ENCODE measurements at places on chromosomes 2 and 18.

DNA sequence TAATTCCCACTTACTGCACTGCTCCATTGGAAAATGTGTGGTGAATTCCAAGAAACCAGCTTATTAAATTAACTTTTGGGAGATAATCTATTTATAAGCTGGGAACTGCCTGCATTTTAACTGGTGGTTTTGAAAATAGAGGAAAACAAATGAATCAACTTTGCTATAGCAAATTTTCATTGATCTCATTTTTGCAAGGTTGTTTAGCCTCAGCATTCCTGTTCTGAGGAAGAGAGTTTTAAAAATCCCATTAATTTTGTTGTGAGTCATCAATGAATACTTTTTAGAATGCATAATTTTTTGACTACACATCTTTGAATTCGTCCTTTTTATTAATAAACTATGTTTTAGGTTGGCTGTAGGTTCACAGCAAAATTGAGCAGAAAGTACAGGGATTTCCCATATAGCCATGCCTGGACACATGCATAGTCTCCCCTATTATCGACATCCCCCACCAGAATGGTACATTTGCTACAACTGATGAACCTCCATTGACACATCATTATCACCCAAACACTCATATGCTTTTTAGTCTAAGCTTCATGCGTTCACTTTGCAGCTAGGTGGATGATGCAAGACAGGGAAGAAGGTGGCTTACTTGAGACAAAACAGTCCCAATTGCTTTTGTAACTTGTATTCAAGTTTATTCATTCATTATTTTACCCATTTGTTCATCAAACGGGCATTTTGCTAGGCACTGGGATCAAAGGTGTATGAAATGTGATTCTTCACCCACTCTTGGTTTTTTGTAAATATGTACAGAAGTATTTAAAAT is 106.9 kb downstream of the ZNF521 start:
- no peak for DNase-seq

DNA sequence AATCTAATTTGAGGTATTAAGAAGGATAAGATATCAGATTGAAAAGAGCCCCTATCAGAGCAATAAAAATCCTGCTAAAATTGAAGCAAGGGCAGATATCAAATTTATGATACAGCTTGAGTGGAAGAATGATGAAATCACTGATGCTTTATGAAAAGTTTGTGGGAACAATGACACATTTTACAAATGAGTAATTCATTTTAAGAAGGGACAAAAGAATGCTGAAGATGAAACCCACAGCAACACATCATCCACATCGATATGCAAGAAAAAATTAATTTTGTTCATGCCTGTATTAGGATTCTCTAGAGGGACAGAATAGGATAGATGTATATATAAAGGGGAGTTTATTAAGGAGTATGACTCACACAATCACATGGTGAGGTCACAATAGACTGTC is 355.6 kb upstream of the GYPC start:
- no peak for DNase-seq

- DNase-seq, result no peak
These were observed 4.4 kb downstream of the ACTR3 start for GRCh38 chr2:113894156-113894743.

- no peak for DNase-seq
These were observed 9.4 kb upstream of the INO80C start for GRCh38 chr18:35507192-35507591.

Measured in hindlimb muscle (tissue), 1 donor.